ENCODE measurements at places on chromosomes 5 and 9.

DNA sequence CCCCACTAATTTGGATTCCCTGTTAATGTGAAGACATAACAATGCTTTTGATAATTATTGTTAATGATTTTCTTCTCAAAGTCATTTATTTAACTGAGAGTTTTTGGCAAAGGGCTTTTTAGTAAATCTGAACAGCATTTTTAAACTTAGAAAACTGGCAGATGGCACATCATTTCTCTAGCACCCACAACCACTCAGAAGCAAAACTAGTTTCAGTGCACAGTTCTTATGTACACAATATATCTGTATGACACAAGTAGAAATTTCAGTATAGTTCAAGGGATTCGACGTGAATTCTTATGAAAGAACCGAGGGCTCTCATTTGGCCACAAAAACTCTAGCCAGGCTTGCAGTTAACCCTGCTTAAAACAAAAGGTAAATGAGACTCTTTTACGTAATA, 231.4 kb upstream of the CDH9 start:
- no peak for DNase-seq

DNA sequence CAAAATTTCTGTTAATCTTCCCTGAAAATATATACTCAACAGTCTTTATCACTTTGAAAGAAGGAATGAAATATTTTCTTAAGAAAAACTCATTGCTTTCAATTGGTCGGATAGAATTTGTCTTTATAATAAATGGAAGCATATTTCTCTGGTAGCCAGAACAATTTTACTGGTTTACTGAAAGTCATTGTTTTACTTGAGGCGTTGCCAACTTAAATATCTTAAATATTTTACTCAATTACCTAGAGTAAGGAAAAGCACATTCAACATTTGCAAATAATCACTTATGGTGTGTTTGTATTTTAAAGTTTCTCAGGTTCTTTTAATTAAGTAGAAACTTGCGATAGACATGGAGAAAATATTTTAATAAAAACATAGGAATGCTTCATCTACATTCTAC, 1181.7 kb downstream of the EFNA5 start:
- no peak for DNase-seq

DNA sequence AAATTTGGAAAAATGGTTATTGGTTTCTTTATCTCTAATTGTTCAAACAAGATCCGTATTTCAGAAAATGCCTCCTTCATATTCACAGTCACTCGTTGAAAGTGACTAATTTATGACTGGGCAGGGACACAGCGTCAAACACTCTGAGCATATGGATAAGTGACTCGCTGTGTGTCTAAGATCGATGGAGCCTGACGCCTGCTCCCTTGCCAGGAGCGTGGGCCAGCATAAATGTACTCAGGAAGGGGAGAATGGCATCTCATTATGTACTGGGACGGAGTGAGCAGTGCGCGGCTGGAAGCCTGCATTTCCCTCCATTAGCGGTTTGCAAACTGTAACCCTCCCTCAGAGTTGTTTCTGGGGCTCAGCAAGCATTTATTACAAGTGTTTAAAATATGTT, 79.8 kb upstream of the CAST start:
- no peak for DNase-seq

DNA sequence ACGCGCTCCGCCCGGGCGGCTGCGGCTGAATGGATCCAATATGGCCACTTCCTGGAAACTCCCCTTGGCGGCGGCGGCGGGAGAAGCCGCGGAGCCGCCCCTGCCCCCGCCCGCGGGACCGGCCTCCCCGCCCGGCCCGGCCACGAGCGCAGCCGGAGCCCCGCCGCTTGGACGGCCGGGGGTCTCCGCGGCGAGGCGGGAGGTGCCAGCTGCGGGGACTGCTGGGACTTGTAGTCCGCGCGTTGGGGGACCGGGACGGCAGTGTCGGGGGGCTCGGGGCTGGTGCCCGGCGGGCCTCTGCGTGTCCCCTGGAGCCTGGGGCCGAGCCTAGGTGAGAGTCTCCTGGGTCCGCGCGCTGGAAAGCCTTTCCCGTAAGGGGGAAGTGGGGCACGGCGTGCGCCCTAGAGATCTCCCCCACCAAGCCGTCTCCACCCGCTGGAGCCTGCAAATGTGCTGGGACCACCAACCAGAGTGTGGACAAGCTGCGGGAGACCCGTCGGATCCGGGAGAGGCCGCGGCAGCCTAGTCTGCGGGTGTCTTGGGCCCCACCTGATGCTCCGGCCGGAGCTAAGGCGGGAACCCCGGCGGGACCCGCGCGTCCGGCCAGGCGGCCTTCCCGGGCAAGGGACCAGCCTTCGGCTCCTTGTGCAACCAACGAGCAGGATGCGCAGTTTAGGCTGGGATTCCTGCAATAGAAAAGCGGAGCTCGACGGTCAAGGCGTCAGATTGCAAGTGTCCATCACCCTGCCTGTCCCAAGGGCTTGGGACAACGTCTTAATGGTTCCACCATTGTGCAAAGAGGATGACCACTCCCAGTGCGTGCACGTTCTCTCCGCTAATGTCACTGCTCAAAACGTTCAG, at the start of gene SEPTIN8:
TSS of gene SEPTIN8 (minus strand) at position 31 of the 861 bp plus-strand sequence. CDS start 102 bp downstream, outside the sequence.
- DNase-seq, result peak; percentile 82

DNA sequence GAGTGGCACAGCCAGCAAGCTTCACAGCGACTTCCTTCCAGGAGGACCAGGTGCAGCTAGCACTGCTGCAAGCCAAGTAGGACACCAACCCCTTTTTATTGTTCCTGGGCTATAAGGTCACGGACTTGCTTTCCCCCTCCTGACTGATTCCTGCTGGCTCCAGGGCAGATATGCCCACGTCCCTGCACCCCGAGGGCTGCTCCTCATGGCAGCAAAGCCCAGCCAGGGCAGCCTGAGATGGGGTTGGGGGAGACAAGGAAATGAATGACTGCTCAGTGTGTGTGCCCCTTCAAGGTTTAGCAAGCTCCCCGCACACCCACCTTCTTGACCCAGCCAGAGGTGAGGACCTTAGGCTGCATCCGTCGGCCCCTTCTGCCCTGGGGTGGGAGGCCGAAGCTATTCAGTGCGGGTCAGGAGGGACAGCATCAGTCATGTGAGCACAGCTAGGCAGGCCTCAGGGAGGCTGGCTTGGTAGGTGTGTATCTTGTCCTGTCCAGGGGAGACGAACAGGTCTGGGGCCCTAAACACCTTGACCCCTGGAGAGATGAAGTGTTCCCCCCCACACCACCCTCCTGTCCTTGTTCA, 136.2 kb upstream of the PHYKPL start:
- no peak for DNase-seq

- DNase-seq, result no peak
These were observed at the start of gene EPB41L4A for GRCh38 chr5:112419164-112419985. Gene EPB41L4A (minus strand): TSS chr5:112419277. CDS start chr5:112419039, 238 bp downstream.

GRCh38 chr9:132168347-132168746, 6.5 kb downstream of the NTNG2 start:
- DNase-seq, result no peak

DNA sequence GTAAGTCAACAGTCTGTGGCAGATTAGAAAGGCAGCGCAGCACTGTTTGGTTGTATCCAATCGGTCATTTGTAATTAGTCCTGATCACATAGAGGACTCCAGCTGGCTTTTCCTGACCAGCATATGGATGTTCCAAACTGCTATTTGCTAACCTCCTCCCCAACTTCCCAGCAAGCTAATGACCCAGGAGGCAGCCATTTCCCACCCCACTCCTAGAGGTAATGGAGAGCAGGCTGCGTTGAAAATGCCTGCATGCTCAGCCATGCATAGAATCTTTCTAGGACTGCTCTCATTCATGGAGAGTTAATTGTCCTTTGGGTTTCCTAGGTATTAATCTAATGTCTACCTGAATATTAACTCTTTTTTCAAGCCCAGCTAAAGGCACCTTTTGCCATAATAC, 850.6 kb upstream of the WWC1 start:
- no peak for DNase-seq

GRCh38 chr5:68821056-68821455, 272.8 kb upstream of the SLC30A5 start:
- DNase-seq, result no peak

- DNase-seq, result no peak
These were observed 190.1 kb downstream of the GADD45G start for GRCh38 chr9:89794918-89795317.

DNA sequence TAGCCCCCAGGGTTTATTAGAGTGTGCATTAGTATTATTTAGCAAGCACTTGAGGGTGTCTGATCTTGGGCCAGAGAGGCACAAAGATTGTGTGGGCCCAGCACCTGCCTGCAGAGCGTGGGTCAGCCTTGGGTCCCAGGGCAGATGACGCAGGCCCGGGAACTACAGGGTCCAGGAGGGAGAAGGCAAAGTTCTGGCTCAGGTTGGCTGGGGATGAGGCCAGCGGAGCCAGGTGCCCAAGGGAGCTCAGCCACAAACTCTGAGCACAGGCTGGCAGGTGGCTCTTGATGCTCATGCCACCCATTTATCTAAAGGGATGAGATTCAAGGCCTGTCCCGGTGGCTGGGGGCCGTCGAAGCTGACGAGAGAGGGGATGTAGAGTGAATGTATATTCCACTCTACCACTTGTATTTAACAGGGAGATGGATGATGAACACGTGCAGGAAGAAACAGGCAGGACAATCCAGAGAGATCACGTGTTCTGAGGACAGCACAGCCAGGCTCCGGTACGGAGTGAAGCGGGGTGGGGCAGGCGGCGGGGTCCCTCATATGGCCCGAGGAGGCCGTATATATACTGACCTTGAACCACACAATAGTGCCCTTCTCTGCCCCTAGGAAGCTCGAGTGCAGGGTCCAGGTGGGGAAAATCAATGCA, 818 bp upstream of the OBP2A start:
- DNase-seq, result no peak

GRCh38 chr5:79070350-79070667, 742 bp downstream of the BHMT2 start:
- no peak for DNase-seq

GRCh38 chr5:123438244-123438643, 15.0 kb upstream of the CEP120 start:
- DNase-seq, result no peak

GRCh38 chr5:125085797-125086505, 339.5 kb upstream of the ZNF608 start:
- DNase-seq, result no peak

DNA sequence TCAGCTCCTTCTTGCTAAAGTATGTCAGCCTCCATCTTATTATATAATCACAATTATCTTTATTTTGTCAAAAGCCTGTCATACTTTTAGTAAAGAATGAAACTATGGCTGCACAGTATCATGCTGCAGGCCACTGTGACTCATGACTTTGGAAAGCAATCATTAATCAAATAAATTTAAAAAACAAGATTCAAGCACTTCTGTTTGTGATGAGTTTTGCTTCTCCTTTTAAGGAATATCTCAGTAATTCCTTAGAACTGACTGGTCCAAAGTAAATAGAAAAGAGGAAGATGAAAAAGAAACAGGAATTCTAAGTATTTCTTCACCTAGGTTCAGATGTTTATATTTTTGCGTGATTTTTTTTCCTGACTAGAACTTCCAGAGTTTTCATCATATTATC, 83.1 kb downstream of the EDIL3 start:
- no peak for DNase-seq

GRCh38 chr5:66741394-66741793, 145.2 kb downstream of the MAST4 start:
- DNase-seq, result no peak

- no peak for DNase-seq
These were observed 153.9 kb upstream of the NFIB start for GRCh38 chr9:14467675-14468374.

GRCh38 chr5:17218353-17219005, 1.0 kb downstream of the BASP1 start:
- DNase-seq, result no peak

- no peak for DNase-seq
These were observed 82.1 kb downstream of the MAMDC2 start for GRCh38 chr9:70125621-70126263.

DNA sequence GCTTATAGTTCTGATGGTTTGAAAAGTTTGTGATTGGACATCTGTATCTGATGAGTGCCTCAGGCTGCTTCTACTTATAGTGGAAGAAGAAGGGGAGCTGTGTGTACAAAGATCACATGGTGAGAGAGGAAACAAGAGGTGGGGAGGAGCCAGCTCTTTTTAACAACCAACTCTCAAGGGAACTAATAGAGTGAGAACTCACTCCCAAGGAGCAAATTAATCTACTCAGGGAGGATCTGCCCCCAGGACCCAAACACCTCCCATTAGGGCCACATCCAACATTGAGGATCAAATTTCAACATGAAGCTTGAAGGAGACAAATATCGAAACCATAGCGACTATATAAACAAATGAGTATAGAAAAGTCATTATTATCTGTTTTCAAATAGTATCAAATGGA, 64.7 kb upstream of the PRLR start:
- no peak for DNase-seq

DNA sequence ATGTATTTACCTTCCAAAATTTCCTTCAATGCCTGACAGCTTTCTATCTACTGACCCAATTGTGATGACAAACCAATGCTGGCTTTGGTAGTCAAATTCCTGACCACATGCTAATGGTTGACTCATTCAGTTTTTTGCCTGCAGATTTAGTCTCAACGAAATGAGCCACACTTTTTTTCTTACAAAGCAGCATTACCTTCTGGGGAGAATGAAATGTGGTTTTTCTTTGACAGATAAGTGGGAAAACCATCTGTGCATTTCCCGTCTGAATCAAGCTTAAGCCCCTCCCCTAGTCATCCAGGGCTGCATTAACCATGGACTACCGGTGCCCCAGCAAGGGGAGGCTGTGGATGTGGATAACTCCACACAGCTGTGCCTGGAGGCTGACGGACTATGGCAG, 99.6 kb upstream of the TAF11L2 start:
- no peak for DNase-seq

- no peak for DNase-seq
These were observed 569.5 kb upstream of the SEMA6A start for GRCh38 chr5:117144086-117144485.

- DNase-seq, result no peak
These were observed 46.6 kb upstream of the C5orf58 start for GRCh38 chr5:170186156-170186555.

GRCh38 chr5:7910738-7911428, 41.9 kb downstream of the MTRR start:
- DNase-seq, result no peak

DNA sequence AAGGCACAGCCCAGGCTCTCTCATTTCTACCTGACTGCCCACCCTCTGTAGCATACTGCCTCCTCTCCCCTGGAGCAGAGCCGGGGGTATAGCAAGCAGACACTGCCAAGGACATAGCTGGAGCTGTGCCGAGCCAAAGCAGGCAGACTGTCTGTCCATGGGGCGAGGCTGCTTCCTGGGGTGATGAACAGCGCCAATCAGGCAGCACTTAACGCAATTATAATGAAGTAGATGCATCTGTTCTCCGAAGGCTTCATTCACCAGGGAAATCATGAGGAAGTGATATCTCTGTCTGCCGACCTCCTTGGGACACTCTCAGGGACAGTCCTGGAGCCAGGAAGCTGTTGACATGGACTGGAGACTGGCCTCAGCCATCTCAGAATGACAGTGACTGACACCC, 230.7 kb downstream of the ASTN2 start:
- DNase-seq, result no peak

- no peak for DNase-seq
These were observed 1.2 kb upstream of the GARIN3 start for GRCh38 chr5:157167214-157167621.

- DNase-seq, result no peak
These were observed 560.2 kb upstream of the CDH9 start for GRCh38 chr5:27598576-27598975.

- no peak for DNase-seq
These were observed 659 bp upstream of the TUSC1 start for GRCh38 chr9:25678846-25679360.

- no peak for DNase-seq
These were observed 414.4 kb downstream of the BRINP1 start for GRCh38 chr9:118954857-118955256.
